Common myeloid progenitor, CD34-positive (primary cell): ENCODE measurements at places on chromosomes 4 and X.

- peak; percentile 54 for DNase-seq
These were observed 73.9 kb downstream of the QRFPR start for GRCh38 chr4:121306931-121307330.

- DNase-seq, result no peak
These were observed 43.1 kb upstream of the KLHL2 start for GRCh38 chr4:165164257-165164656.

GRCh38 chrX:40281336-40282005 is 183.7 kb upstream of the BCOR start:
- DNase-seq, result peak; percentile 61

DNA sequence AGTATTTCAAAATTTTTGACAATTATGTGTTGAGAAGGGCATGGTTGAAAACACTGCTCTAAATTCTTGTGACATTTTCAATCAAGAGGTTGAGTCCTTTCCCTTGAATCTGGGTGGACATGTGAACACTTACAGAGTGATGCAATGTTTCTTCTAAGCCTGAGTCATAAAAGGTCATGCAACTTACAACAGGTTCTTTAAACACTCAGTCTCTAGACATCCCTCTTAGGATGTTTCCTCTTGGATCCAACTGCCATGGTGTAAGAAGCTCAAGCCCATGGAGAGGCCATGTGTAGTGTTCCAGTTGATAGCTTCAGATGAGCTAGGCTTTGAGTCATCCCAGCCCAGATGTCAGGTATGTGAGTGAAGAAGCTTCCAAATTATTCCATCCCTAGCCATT is 232.2 kb upstream of the MAOA start:
- DNase-seq, result no peak

DNA sequence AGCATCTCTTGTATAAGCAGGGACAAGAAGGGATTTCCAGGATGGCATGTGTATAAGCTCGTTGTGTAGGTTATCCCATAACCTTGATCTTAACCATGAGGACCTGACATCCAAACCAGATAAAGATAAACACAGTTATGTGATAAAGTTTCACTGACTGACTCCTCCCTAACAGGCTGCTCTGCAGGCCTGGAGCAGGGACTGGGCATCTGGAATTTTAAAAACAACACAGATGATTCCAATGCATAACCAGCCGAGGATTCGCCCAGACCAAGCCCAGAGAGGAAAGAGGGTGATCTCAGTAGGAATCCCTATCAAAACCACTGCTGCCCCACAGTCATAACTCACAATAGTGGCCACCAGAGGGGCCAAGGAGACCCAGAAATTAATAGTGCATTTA is 22.7 kb downstream of the KLF3 start:
- no peak for DNase-seq

GRCh38 chr4:7476820-7477219 is 42.1 kb upstream of the PSAPL1 start:
- DNase-seq, result no peak

DNA sequence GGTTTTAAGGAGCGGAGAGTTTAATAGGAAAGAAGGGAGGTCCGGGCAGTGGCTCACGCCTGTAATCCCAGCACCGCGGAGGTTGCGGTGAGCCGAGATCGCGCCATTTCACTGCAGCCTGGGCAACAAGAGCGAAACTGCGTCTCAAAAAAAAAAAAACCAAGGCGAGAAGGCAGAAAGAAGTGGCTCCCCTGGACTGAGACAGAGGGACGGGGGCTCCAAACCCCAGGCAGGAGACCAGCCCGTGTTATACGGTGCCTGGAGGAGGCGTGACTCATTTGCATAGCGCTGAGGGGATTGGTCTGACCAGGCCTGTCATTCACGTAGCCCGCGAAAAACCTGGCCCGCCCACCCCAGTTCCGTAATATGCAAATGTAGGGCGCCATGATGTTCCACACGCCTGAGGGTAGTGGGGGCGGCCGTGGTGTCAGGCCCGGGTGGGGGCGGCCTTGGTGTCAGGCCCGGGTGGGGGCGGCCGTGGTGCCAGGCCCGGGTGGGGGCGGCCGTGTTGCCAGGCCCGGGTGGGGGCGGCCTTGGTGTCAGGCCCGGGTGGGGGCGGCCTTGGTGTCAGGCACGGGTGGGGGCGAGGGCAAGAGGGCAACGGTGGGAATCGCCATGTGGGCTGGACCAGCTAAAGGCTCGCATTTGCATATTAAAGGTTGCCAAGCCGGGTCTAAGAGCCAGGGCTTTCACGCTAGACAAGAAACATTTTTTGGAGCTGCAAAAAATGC is 2.1 kb downstream of the PLCXD1 start:
- peak; percentile 96 for DNase-seq

DNA sequence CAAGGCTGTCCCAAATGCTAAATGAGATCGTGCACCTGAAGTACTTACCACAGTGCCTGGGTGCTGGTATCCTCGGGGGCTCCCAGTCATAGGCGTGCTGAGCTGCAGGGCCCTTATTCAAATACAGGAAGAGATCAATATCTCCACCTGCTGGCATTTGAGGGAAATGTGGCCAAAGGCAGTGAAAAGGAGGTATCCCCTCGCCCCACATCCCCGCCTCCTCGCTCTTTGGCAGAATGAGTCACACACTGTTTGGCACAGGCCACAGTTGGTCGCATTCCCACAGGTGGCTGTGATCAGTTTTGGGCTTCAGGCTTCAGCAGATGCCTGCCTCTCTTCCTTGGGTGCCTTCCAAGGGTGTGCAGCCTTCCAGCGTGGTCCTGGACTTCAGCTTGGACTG is 28.4 kb downstream of the ZNF185 start:
- DNase-seq, result peak; percentile 88

- DNase-seq, result no peak
These were observed 6.6 kb downstream of the CCDC110 start for GRCh38 chr4:185464887-185465286.

- peak; percentile 44 for DNase-seq
These were observed 1.7 kb downstream of the FRAS1 start for GRCh38 chr4:78058591-78059523.

GRCh38 chr4:30416547-30416946 is 303.6 kb upstream of the PCDH7 start:
- DNase-seq, result no peak

DNA sequence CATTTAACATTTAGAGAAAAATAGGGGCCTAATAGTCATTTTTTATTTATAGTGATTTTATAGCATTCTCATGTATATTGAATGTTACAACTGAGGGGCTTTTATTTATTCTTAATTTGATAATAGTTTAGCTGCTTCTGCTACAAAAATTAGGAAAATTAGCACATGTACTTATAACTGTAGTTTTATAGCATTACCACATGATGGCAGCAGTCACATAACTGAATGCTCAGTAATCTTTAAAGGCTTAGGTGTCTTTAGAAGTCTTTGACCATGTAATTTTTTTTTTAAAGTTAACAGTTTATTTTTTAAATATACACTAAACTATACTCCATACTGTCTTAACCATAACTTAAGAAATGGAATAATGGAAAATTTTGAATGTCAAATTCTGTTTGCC is 136.6 kb downstream of the STAG2 start:
- peak; percentile 35 for DNase-seq

GRCh38 chr4:10089346-10089745 is 27.3 kb downstream of the WDR1 start:
- peak; percentile 34 for DNase-seq

GRCh38 chr4:28886934-28887333 is 1833.2 kb upstream of the PCDH7 start:
- DNase-seq, result no peak

- DNase-seq, result peak; percentile 89
These were observed 119.9 kb upstream of the HS3ST1 start for GRCh38 chr4:11548597-11549082.

GRCh38 chr4:82905205-82905604 is 4.7 kb downstream of the THAP9 start:
- DNase-seq, result peak; percentile 88

DNA sequence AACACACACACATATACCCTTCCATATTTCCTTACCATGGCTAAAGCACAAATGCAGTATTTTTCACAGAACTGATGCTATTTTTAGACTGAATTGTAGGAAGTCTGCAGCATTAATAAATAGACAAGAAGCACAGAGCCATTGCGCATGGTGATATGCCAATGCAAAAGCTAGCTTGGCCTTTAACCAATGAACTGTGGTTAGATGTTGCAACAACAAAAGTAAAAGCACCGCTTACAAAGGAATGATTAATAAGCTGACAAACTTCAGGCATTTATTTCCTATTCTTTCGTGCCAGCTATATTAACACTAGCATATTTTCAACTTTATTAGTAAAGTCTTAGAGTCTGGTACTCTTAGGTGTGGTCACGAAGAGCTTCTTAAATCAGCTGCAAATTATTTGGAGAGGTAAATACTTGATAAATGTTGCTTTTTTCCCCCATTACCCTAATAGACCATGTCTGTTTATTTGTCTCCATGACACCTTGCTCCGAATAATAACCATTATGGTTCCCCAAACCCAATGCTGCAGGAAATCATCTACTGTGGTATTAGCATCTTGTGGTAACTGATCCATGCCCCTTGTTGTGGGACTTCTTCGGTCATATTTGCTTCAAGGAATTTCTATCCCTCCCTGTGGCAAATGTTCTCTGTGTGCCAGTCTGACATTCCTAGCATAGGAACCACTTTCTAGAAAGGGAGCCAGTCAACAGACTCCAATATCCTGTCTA is 306.1 kb upstream of the TAPT1 start:
- peak; percentile 84 for DNase-seq

DNA sequence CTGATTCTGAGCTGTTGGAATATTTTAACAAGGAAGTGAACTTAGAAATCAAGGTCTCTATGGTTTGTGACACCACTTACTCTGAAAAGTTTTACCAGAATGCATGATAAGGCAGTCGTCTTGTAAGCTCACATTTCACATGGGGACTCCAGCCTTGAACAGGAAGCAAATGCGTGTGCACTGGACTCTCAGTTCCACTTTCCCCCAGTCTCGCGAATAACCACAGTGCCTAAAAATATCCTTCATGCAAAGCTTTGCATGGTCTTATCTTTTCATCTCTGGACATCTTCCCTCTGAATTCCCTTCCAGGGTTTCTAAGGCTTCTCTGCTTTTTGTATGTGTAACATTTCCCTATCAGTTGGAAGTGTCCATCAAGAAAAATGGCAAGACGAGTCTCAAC is 581.8 kb downstream of the NLGN4X start:
- DNase-seq, result no peak

DNA sequence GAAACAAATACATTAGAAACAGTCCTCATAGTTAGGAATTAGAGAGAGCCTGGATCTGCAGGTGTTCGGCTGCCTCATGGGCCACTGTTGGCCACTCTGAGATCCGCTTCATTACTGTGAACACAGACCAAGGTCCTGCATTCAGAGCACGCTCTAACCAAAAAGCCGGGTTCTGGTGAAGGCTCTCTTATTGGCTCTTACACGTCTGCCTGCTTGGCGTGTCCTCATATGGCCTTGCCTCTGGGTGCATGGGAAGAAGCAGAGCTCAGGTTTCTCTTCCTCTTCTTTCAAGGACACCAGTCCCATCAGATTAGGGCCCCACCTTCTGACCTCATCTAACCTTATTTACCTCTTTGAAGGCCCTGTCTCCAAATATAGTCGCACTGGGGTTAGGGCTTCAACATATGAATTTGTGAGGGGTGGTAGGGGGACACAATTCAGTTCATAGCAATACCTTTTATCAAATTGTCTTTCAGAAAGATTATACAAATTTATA is 37.1 kb upstream of the ELF2 start:
- peak; percentile 44 for DNase-seq

DNA sequence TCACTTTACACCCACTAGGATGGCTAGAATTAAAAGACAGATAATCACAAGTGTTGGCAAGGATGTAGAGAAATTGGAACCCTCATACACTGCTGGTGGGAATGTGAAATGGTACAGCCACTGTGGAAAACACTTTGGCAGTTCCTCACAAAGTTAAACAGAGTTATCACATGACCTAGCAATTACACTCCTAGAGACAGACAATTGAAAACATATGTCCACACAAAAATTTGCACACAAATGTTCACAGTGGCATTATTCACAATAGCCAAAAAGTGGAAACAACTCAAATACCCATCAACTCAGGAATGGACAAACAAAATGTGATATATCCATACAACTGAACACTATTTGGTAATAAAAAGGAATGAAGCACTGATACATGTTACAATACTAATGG is 5.7 kb downstream of the ZNF280C start:
- no peak for DNase-seq

DNA sequence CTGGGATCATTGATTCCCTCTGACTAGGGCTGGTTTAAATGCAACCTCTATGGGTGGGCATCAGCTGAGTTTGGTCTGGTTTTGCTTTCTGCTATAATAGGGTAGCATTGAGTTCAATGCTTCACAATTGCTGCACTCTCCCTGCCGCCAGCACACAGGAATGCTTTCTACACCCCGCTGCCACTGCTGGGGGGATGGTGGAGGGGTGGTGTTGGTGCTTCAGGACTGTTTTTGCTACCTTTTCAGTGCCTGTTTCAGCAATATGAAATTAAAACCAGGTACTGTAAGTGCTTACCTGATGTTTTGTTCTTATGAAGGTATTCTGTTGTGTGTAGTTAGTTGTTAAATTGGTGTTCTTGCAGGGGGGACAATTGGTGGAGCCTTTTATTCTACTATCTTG is 67.7 kb downstream of the GNL3L start:
- DNase-seq, result no peak

- DNase-seq, result peak; percentile 10
These were observed 527.4 kb downstream of the C4orf33 start for GRCh38 chr4:129623233-129623875.

GRCh38 chr4:52588771-52589591 is 70.1 kb downstream of the USP46 start:
- DNase-seq, result peak; percentile 58

GRCh38 chr4:91426725-91427124 is 877.0 kb upstream of the GRID2 start:
- DNase-seq, result no peak

- no peak for DNase-seq
These were observed 128.6 kb downstream of the HTR2C start for GRCh38 chrX:114712466-114712865.

DNA sequence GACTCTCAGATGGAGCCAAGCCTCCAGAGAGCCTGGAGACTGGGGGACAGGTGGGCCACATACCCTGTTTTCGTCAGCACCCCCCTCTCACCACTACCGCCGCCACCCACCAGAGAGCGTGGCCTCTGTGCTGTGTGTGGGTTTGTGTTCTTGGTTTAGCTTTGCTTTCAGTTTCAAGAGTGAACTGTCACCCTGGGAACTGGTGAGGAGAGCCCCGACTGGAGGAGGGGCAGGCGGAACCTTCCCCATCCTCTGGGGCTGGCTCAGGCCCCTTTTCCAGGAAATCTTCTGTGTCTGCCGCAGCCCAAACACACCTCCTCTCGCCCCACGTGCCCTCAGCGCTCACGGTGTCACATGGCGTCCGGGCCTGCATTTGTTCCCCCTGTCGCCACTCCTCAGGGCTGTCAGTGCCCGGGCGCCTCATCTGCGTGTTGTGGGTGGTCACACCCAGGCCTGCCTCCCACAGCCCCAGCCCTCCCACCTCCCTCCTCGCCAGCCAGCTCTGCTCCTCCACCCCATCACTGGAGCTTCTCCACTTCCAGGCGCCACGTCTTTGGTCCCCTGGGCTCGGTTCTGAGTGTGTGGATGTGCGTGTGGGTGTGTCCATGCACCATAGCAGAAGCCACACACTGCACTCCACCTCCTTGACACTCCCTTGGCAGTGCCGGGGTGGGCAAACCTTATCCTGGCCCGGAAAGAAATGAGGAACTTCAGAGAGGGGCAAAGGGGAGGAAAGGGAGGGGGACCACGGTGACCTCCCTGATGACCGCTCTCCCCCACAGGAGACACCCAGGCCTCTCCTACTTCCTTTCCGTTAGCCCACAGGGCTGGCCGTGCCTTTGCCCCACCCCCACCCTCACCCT is 27.8 kb downstream of the ELF4 start:
- DNase-seq, result peak; percentile 77

- DNase-seq, result no peak
These were observed 1601.9 kb upstream of the ADGRL3 start for GRCh38 chr4:59598330-59598618.

- no peak for DNase-seq
These were observed 276.9 kb downstream of the RAB28 start for GRCh38 chr4:13207226-13207625.
